Brain pericyte (primary cell): ENCODE measurements at places on chromosomes 12 and 14.

- DNase-seq, result no peak
These were observed 4.1 kb upstream of the KIF26A start for GRCh38 chr14:104134061-104134965.

DNA sequence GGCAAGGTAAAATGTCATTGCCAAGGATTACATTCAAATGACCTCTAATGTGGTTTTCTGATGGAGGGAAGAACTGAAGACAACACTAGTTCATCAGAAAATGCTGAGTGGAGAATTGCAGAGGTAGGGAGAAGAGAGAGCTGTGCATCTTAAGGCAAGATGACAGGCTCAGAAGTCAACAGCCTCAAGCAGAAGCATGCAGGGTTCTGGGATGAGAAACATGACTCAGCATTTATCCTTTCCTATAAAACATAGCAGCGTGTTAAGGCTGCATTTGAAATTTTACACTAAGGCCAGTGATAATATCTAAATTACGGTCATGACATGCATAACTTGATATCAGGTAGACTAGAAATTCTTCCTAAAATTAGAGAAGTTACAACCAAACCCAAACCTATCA lies 53.7 kb upstream of the DYRK2 start:
- DNase-seq, result no peak

- no peak for DNase-seq
These were observed 30.3 kb downstream of the DEGS2 start for GRCh38 chr14:100129161-100129589.

DNA sequence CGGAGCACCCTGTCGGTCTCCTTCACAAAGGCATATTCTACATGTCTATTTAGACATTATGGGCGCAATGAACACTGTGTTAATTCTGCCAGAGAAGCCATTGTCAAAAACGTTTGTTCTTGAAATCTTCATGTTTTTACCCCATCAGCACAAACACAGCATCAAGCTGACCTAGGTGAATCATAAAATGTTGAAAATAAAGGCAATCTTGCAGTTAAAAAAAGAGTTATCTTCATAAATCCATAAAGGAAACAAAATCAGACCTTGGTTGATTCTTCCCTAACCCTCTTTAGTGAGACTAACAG lies 154.9 kb downstream of the DIO2 start:
- no peak for DNase-seq

- DNase-seq, result no peak
These were observed 506 bp upstream of the NABP2 start for GRCh38 chr12:56223571-56224101.

GRCh38 chr12:89499857-89500256 lies 24.7 kb downstream of the GALNT4 start:
- no peak for DNase-seq

DNA sequence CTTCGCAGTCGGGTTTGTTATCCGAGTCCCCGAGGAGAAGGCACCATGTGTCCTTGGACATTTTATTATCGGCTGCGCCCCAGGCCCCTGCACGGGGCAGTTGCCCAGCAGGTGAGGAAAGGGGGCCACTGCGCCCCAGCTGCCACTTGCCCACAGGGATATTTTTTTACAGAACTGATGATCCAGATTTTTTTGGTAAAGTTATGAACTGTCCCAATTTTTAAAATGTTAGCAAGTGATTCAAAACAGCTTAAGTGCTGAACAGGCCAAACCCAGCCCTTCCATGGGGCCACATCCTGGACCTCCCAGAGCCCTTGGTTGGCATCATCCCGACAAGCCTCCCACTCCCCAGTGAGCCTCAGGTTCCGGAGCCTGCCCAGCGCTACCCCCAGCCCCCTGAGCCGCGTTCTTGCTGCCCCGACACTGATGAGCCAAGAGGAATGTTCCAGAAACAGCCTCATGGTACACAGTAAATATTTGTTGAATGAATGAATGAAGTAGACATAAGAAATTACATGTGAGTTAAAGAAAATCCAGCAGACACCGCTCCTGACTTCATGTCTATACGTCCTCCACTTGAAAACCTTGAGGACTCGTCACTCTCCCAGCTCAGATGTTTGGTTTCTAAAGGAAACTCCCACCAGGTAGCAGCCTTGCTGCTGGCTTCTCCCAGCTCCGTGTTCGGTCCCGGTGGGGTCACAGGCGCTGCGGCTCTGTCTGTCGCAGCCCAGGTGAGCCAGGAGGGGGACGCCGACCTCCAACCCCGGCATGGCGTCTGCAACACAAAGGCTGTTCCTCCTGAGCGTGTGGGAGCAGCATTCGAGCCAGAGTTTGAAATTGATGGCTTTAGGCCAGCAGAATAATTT lies 88.5 kb downstream of the ADGRD1 start:
- DNase-seq, result no peak

DNA sequence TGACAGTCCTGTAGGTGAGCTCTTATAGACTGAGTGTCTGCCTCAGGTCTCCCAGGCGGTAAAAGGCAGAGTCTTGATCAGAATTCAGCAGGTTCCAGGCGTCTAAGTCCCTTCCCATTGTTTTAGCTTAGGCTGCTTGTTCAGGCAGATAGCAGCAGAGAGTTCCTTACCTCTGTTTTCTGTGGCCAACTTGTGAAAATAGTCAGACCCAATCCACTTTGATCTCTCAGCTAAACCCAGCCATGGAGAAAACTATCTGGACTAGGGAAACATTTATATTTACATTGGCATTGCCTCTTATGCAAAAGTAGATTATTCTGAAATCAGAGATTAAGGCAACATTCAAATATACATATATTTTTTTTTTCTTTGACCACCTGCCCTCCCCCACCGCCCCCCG lies 21.4 kb downstream of the CCDC62 start:
- no peak for DNase-seq

GRCh38 chr12:53292426-53292825 lies 2.9 kb upstream of the PFDN5 start:
- DNase-seq, result no peak

DNA sequence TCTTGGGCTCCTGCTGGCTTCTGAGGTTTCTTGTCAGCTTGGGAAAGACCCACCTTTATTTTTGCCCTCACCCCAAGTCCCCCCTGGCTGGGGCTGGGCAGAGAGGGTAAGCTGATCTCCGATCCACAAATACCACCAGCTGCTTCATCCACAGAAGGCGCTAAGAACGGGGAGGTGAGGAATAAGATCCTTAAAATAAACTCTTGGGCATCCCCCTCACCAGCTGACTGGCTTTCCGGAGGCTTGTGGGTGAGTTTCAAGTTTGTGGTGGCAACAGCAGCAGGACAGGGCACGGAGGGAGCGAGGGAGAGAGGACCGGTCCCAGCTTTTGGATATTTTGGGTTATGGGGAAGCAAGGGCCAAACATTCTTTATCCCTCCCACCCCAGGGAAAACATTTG lies 20.8 kb upstream of the HSPB8 start:
- DNase-seq, result no peak

DNA sequence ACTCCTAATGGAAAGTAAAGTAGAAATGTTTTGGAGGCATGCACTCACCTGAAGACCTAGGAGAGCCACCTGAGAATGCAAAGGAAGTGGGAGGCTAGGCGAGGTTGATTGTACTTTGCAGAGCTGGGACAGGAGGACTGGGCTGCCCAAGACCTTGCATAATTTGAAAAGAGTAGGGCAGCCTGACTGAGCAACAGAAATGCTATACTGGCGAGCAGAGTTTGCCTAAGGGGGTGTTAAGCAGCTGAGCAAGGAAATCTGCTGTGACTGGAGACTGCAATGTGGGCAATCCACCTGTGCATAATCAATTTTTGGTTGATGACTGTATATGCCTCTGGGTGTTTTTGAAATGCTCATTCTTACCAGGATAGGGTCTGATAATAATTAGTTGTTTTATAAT lies 834.1 kb downstream of the TRHDE start:
- DNase-seq, result no peak

DNA sequence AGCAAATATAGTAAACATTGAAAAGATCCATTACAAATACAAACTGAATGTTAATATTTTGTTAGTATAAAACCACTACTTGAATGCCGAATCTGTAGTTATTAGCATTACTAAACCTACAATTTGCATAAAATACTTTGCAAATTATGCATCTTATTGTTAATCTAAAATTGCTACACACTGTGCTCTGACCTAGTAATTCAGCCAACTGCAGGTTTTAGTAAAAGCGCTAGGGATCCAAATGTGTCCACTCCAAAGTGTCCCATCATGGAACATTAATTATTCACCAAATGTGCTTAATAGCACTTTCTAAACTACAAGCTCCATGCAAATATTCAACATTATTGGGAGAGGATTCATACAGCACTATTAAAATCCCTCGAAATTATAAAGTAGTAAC lies 14.3 kb downstream of the HECTD4 start:
- no peak for DNase-seq

DNA sequence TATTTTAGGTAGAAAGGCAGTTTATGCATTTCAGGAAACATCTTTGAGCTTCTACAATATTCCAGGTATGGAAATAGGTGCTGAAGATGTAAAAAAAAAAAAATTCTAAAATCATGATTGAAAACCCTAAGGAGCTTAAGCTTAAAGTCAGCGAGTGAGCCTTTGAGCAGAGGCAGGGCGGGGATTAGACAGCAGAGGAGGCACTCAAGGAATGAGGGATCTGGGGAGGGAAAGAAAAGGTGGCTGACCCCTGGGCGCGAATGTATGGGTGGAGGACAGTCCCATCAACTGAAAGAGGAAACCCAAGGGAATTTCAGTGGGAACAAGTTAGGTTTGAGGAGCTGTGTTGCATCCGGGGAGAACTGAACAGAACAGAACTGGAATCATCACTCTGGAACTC lies 6.4 kb upstream of the PTMS start:
- DNase-seq, result no peak

GRCh38 chr12:132614861-132615578 lies 3.6 kb upstream of the P2RX2 start:
- DNase-seq, result no peak

DNA sequence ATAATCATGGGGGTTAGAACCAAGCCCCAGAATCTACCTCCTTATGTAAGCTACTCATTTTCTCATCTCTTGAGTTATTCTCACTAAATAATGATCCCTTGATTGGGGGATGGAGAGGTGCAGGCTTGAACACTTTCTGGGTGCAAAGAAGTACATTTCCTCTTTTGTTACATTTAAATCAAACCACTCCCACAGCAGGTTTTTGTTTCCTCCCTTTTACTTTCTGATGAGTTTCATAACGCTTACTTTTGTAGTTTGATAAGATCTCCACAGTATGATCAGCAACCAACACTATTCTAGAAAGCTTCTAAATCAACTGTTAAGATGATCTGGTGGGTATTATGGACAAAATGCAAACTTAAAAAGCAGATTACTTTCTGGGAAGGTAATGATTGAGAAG lies 20.5 kb downstream of the VCPKMT start:
- no peak for DNase-seq

DNA sequence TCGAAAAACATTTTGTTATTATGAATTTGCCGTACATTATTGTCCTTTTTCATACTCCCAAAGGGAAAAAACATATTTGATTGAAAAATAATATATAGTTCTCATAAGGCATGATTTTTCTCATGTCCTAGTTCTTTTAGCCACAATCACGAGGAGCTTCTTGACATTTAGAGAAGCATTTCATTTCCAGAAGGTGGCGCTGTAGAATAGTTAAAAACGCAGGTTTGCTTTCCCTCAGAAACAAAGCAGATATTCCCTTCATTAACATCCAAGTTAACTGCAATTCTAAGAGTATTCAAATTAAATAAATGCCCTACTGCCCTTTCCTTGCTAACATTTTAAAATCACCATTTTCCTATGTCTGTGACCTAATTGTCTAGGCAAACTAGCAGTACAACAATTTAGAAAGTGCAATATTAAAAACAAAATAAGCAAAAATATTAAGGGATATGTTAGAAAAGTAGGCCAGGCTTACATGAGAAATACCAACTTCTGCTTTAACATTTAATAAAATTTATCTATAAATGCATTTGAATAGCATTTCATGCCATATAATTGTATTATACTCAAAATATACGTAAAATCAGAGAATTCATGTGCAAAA lies 10.9 kb upstream of the PIK3C2G start:
- DNase-seq, result peak; percentile 30

DNA sequence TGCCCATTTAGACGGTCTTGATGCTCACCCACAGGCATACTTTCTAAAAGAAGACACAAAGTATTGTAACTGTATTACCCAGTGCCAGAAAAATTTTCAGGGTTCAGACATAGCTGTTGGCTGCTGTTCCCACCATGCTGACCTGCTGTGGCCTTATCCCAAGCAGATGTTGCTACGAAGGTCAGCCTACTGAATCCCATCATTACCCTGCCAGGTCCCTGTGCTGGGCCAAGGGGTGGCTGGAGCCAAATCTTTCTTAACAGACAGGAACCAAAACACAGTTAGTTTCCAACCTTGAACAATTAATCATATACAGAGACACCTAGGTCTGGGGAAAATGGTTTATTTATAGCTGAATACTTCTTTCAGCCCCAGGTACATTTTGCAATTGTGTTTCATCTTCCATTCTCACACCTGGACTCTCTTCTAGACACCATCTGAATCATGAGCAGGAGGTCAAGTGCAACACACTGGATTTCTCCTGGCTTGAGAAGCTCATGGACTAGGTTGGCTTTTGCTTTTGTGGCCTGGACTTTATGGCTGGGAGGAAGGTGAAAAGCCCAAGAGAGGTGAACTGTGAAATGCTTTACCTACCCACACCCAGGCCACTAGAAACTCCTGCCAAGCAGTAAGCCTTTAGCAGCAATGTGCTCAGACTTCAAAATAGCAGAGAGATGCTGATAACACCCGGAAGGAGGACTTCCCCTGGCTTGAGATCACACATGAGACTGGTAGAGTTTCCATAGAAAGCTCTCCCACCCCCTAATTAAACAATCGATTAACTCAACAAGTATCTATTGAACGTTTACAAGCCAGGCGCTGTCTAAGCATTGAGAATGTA lies 150.1 kb downstream of the SUDS3 start:
- no peak for DNase-seq

DNA sequence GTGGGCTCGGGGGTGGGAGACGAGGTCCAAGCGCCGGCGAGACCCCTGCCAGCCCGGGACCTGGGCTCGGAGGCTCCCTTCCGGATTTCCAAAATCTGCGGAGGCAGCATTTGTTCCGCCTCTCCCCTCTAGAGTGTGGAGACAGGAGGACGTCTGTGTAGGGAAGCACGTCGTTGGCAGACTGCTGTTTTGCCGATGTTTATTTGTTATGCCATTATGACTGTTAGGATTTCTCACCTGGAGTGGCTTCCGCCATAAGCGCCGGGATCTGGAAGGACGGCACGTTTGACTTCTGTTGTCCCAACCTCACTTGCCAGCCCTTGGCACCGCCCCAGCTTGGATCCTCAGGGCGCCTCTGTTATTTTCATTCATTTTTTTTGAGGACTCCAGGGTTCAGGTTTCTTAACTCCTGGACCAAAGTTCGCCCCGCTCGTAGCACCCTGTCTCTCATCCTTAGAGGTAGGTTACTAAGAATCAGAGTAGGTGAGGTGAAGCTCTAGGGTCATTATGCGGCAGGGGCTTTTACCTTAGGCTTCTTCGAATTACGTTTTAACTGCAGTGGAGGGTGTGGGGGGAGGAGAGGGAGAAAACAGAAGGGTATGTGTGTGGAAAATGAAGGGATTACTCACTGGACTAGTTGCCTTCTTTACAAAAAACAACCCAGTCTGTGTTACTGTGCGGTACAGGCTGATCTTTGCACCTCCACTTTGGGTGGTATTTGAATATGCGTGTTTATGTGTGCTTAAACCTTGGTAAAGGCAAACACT lies 547 bp upstream of the PYGL start:
- no peak for DNase-seq

- no peak for DNase-seq
These were observed 137.7 kb upstream of the TRHDE start for GRCh38 chr12:72134246-72135020.

GRCh38 chr12:89706551-89706950 lies 2.1 kb downstream of the ATP2B1 start:
- DNase-seq, result no peak
